ENCODE measurements at places on chromosomes 12 and 14.

DNA sequence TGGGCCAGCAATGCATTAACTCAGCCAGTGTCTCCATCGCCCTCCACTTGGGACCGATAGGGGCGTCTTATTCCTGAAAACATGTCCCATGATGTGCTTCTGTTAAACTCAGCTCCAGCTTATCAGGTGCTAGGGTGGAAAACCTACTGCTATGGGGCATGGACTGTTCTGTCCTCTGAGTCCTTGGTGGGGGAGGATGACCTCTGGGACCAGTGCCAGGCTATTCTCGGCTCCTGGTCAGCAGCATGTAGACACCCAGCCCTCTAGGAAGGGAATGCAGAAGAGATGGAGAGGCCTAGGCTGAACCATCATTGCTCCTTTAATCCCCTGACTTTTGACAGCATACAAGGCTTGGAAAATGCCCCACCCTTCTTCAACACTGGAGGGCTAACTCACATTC lies 486.2 kb downstream of the MED13L start:
- no peak for DNase-seq

DNA sequence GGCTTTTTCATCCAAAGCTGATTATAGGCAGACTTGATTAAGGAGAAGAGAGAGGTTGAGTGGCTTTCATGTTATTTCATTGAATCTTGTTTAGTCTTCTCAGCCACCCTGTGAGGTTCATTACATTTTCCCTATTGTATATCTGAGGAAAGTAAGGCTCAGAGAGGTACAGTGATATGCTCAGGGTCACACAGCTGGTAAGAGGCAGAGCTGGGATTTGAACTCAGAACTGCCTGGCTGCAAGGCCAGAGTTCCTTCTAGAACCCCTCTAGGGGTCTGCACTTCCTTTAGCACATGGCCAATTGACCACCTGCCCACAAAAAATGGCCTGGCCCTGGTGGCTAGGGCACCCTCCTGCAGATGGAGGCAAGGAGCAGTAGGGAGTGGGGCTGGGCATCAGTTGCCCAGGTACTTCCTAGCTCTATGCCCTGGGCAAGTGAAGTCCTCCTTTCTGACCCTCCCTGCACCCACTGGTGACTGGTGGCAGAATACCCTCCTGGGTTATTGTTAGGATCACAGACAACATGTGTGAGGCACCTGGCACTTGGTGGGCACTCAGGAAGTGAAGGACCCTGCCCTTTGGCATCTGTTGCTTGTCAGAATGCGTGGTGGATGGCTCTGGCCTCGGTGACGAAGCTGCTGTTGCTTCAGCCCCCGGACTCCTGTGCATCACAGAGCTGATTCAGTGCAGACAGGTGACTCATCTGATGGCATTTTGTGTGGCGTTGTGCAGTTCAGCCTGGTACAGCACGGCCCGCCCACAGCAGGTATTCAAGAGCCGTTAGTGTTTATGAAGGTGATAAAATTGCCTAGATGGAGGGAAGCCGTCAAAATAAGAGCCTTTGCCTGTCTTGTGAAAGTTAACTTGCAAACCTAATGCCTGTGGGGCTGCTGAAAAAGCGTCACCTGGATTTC lies 115.8 kb downstream of the SLC25A47 start:
- DNase-seq = no peak

DNA sequence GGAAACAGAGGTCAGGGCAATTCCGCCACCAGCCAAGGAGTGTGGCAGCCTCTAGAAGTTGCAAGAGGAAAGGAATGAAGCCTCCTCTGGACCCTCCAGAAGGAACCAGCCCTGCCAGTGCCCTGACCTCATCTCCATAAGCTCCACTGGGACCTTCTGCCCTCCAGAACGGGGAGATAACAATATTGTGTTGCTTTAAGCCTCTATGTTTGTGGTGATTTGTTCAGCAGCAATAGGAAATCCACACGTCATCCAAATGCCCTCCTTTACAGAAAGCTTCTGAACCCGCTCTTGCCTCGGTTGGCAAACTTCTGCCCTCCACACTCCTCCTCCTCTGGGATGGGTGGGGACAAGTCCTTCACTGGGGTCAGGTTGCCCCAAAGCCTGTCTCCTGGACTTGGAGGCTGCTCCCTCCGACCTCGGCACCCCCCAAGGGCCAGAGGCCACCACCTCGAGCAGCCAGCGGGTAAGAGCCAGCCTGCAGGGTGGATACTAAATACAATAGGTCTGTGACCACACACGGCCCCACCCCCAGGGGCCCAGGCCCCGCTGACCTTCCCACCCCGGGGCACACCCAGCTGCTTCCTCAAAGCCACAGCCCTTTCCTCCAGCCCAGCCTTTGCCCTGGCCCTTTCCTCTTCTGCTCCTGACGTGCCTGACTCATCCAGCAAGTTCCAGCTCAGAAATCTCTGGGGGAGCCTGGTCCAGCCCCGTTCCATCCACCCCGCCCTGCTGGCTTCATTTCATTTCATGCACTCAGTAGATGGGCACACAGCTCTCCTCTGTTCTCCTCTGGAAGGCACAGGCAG lies 58.7 kb upstream of the NCOR2 start:
- no peak for DNase-seq

- no peak for DNase-seq
These were observed 122.0 kb upstream of the CCND2 start for GRCh38 chr12:4151362-4152121.

GRCh38 chr14:53951627-53952303 lies 4.9 kb downstream of the BMP4 start:
- DNase-seq = no peak

GRCh38 chr12:12661086-12661856 lies 34.7 kb downstream of the GPR19 start:
- no peak for DNase-seq

GRCh38 chr12:1525858-1526257 lies 68.5 kb downstream of the FBXL14 start:
- DNase-seq = no peak

DNA sequence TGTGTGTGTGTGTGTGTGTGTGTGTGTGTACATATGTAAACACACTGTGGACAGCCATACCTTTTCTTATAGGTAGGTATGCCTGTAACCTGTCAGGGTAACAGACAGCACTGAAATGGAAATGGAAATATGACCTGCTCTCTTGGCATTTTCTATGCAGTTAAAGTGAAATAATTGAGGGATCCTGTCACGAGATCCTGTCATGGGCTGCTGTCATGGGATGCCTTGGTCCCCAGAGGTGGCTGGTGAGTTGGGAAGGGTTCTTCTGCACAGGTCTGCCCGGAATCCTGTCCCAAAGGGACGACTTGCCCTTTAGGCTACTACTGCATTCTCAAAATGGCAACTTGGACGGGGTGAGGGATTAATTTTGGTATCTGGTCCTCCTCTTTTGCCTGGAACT lies 47.3 kb downstream of the ELK3 start:
- DNase-seq = no peak

GRCh38 chr14:55451398-55451797 lies 11.0 kb upstream of the TBPL2 start:
- DNase-seq = no peak

DNA sequence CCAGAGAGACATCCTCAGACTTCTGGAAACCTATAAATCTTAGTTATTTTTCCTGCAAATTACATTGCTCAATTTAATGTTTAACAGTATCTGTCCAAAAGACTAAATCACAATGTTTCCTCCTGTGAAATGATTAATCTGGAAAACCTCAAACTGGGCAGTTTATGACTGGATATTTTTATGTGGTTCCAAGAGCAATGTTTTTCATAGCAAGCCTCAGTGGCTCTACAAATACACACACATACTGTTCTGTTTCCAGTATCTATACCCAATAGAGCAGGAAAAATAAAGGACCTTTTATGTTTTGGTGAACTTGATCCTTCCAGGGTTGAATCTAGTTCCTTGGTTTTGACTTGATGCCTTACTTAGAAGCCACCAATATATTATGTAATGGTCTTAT lies 9.2 kb downstream of the NID2 start:
- no peak for DNase-seq

GRCh38 chr12:53103860-53104305 lies 597 bp downstream of the SOAT2 start:
- no peak for DNase-seq

DNA sequence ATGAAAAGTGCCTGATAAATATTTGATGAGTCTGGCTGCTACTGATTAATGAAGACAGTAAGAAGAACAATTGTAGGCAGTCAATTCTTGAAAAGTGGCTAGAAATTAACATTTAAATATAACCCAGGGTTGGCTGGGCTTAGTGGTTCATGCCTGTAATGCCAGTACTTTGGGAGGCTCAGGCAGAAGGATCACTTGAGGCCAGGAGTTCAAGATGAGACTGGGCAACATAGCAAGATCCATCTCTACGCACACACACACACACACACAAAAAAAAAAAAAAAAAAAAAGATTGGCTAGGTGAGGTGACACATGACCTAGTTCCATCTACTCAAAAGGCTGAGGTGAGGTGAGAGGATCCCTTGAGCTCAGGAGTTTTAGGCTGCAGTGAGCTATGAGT lies 7.9 kb upstream of the PLBD1 start:
- no peak for DNase-seq

- no peak for DNase-seq
These were observed 235.5 kb downstream of the ADAMTS20 start for GRCh38 chr12:43316520-43316919.

DNA sequence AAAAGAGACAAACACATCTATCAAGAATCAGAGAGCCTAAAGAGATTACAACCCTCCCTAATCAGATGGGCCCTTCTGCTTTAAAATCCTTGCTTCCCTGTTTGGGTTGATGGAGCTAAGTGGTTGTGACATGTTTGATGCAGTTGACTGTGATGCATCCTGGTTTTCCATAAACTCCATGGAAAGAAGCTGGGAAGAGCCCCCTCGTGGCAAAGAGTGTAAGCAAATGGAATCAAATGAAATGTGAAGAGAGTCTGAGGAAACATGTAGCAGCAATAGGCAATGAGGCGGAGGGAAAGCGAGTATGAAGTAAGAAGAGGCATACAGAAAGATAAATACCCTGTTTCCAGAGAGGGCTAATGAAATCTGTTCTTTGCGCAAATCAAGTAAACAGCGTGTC lies 70.4 kb upstream of the SLCO1C1 start:
- DNase-seq = no peak

DNA sequence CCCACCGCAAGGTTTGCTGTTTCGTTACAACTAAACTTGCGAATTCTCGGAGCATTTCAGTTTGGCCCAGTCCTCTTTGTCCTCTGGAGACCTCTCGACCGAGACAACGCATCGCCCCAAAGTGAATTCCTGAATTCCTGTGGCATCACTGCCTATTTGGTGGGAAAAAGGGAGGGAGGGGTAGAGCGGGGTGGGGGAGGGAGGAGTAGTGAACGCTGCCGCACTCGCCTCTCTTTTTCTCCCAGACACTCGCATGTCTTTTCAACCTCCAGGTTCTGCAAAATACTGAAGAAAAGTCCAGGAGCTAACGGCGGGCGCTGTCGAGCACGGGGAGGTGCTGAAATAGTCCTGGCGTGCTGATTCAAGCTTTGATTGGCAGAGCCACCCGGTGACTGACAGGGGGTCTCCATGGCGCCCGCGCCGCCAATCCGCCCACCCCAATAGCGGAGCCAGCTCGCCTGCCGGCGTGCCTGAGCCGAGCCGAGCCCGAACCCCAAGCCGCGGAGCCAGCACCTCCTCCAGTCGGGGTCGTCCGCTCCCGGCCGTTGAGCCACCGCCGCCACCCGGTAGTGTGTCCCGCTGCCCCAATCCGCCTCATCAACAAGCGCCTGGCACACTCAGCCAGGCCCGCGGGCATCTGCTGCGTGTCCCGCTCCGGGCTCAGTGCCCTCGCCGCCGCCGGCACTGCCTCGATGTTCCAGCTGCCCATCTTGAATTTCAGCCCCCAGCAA lies at the start of gene SIX6:
SIX6 (plus strand) TSS at position 440 of the 731 bp plus-strand sequence; CDS start at position 693, 253 bp downstream.
- no peak for DNase-seq

- no peak for DNase-seq
These were observed 80.6 kb upstream of the GTF2A1 start for GRCh38 chr14:81301371-81301770.

GRCh38 chr14:75769047-75769685 lies 108.1 kb downstream of the TTLL5 start:
- no peak for DNase-seq

DNA sequence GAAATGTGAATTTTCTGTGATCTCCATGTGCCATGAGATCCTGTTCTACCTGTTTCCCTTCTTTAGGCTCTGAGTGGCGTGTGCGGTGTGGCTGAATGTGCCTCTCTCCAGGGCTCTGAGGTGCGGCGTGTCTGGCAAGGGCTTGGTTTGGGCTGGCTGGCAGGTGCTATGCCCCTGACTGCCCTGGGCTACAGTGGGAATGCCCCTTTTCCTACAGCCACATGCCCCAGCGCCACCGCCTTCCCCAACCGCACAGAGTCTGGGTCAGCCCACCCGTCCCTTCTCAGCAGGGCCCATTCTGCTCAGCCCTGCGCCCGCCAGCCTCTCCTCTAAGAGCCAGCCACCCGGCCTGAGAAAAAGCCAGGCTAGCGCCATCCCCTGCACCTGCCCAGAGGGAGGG lies 24.7 kb downstream of the BTBD6 start:
- DNase-seq = no peak

DNA sequence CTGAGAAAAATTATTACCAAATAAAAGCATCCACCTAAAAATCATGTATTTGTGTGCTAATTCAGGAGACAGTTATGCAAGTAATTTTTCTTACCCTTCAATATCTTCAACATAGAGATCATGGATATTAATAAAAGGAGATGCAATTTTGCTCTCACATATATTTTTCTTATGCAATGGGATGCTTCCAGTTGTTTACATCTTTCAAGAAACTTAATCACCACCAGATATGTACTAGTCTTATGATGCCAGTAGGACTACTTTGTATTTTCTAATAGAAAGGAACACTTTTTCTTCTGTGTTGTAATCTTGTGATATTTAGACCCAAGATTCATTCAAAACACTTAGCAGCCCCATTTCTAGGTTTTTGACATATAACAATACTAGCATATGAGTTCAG lies 107.6 kb downstream of the NAV3 start:
- DNase-seq = no peak

GRCh38 chr14:55381040-55381439 lies 30.6 kb downstream of the ATG14 start:
- DNase-seq = no peak

DNA sequence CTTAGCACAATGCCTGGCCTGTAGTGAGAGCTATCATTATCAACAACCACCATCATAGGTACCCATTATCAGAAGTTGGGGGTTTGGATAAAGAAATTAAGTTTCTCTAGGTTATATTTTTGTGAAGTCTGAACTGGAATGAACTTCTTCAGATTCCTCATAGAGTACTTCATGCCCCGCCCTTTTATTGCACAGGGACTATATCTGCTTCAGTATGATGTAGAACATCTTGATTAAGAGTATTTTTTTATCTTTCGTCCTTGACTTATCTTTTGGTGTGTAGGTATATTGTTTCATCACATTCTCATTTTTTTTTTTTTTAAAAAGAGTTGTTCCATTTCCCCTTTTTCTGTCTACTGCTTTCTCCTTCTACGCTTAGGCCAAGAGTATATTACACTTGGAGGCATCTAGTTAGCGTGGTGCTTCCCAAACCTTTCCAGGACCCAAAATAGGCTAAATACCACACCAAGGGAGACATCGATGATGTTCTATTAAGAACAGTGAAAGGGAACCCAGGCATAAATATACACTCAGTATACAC lies 467.5 kb downstream of the ZFP36L1 start:
- DNase-seq = no peak

All from activated CD8-positive, alpha-beta memory T cell treated with anti-CD3 and anti-CD28 coated beads for 1 hour (primary cell).